ENCODE measurements at places on chromosomes 12 and 14.

DNA sequence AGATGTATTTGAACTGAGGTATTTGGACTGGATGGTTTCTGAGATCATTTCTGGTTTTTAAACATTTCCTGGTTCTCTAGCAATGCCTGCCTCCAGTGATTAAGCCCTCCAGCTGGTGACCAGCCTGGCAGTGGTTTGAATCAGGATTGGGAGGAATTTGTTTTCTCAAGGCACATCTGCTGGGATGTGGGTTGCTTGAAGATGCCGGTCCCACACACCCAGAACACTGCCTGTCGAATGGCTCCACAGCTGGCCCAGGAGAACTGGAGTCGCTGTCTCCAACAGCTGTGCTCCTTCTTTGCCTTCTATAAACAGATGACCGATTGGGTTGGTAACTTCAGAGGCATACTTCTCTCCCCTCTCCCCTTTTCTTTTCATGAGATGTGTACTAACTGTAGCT, 258.0 kb upstream of the DDHD1 start:
- no peak for DNase-seq

- no peak for DNase-seq
These were observed 36.3 kb upstream of the STK38L start for GRCh38 chr12:27207615-27208413.

DNA sequence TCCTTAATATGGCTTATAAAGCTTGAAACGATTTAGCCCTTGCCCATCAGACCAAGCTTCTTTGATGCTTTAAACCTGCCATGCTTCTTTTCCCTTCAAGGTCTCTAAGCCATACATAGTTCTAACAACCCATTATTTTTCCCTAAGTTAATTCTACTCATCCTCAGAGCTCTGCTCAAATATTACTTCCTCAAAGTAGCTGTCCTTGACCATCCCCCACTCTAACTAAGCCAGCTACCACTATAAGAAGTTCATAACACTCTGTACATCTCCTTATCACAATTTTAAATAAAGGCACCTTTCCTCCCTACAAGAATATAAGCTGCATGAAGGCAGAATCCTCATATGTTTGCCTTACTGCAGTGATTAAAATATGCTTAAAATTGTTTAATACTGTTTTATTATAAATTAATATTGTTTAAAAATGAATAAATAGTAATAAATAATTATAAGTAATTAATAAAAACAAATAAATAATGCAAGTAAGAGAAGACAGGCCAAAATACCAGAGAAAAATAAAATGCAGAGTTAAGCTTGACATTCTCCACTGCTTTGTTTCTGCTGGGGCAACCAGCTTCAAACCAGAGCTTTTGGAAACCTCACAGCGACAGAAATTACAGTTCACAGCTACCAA, 76.8 kb downstream of the NUMB start:
- no peak for DNase-seq

GRCh38 chr14:74611650-74612349, at the start of gene LTBP2:
LTBP2 (minus strand) TSS chr14:74612237; CDS start chr14:74611944, 293 bp downstream.
- no peak for DNase-seq

GRCh38 chr12:57110104-57111030, 795 bp downstream of the STAT6 start:
- DNase-seq: peak; percentile 39

- no peak for DNase-seq
These were observed 2.8 kb upstream of the EML1 start for GRCh38 chr14:99790201-99790977.

DNA sequence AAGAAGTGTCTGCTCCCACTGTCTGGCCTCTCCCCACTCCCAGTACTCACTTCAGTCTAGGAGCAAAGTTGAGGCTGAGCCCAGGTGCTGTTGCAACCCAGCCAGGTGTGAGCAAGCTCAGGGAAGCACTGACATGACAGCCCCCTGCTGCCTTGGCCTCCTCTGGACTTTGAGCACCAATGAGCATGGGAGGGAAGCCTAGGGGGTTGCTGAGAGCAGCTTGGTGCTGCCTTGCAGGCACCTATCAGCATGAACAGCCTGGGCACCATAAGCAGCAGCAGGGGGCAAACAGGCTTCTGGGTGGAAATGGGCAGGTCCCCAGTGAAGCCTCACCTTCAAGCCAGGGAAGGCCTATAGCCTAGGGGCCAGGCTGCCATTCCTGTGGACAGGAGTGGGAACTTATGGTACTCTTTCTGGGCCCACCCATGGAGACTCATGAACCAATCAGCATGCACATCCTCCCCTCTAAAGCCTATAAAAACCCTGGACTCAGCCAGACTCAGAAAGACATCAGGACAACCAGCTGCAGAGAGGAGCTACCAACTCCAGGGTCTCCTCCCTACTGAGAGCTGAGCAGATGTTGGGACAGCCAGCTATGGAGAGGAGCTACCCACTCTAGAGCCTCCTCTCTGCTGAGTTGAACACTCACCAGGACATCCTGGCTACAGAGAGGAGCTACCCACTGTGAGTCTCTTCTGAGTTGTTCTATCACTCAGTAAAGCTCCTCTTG, 49.3 kb downstream of the EGLN3 start:
- no peak for DNase-seq

DNA sequence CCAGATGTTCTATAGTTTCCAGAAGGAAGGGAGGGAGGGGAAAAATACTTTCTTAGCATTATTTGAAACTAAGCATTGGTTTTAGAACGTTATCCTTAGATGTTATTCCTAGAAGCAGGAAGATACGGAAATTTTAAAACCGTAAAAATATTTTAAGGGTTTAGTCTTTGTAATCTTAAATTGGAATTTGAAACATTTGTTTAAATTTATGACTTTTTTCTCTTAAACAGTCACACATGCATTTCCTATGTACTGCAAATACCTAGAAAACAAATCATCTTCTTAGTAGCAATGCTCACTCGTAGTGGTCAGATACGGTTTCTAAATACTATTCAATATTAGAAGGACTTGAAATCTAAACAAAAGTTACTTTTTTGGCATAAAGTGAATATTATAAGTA, 282.0 kb downstream of the ERC1 start:
- DNase-seq: no peak

DNA sequence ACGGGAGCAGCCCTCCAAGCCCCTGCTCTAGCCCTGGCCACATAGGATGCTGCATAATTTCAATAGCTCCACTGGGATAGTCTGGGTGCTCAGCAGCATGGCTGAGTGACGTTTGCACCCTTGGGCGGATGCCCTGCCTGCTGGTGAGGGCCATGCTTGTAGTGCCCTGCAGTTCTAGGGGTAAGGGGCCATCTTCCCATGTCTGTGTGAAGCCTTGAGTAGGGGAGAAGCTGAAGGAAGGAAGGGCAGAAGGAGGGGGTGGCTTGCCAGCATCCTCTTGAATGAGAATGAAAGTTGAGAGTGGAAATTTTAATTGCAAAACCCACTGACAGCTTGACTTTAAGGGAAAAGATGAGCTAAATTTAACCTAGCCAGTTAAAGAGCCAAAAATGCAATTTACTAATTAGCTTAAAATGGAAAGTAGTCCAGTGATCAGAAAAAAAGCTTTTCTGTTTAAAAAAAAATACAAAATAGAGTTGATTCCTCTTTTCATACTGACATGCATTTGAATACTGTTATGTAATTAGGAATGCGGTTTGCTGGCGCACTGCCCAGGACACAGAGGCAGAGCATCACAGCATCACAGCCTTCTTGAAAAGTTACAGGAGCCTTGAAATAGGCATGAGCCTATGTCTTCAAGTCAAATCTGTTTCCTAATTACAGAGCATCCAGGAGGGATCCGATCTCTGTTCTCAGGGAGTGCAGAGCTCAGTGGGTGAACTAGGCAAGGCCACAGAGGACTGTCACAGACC, 18.5 kb upstream of the EML1 start:
- peak; percentile 40 for DNase-seq

GRCh38 chr12:123576611-123577010, 7.7 kb upstream of the TMED2 start:
- DNase-seq: no peak

DNA sequence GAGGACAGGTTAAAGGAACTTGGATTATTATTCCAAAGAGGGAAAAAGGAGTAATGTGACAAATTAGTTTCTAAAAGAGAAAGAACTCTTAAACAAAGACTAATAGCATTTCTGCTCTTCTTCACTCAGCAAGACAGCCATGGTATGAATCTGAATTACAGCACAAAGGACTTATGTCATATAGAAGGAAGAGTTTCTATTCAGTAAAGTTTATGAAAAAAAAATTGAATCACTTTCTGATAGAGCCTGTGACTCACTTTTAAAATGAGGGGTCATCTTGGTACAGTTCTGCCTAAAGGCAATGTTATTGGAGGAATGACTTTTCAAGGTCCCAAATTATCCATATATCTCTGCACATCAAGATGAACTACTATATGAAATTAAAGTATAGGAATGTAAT, 101.7 kb downstream of the DUSP6 start:
- no peak for DNase-seq

GRCh38 chr14:76086636-76087035, 65.1 kb upstream of the GPATCH2L start:
- no peak for DNase-seq

DNA sequence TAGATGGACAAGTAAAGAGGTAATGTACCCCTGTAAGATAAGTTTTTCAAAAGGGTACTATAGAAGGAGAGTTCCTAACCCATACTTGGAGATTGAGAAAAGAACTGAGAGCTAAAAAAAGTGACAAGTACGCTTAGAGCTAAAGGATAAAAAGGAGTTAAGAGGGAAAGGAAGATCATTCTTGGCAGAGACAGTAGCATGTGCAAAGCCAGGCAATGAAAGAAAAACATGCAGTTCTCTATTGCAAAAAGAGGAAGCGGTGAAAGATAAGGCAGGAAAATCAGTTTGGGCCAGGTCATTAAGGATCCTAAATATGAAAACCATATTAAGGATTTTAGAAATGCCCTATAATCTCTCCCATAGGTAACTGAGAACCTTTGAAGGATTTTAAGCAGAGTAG, 500.4 kb upstream of the GARIN6 start:
- DNase-seq: no peak

GRCh38 chr12:70936203-70936813, 15.8 kb upstream of the PTPRR start:
- DNase-seq: no peak

- DNase-seq: no peak
These were observed 45.4 kb downstream of the CLMN start for GRCh38 chr14:95274279-95274678.

GRCh38 chr12:53516758-53517455, 9.6 kb upstream of the NPFF start:
- DNase-seq: no peak

DNA sequence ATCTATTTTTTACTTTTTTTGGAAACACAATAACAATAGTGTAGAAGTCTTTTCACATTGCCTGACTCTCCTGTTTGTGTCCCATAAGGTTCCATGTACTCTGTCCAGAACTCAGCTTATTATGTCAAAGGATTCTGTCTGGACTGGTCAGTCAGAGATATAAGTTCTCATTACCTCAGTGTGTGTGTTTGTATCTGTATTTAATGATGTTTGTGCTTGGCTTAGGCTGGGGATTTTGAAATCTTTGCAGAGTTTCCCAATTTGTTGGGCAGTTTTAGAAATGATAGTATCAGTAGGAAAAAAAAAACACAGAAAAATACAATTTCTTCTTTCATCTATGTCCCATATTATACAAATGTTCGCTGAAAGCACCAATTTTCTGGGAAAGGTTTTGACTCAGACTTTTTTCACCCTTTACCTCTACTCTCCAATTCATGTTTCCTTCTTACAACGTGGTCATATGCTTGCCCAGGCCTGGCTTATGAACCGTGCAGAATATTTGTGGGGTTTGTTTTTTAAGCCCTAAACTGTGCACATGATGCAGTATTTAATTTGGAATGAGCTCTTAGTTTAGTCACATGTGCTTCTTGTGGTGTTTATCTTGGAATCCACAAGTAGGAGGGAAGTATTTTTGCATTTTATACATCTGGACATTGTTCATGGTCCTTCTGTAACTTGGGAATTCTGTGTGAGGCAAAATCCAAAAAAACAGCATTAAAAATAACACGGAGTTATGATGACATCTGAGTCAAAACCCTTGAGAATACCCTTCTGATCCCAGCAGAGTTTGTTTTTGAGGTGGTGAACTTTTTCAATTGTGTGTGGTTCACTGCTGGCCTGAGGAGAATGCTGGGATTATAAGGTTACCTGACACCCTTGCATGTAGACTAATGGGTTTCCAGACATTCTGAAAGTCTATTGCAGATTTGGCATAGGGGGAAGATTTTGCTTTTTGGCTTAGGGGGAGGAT, 121.2 kb downstream of the RAD51B start:
- no peak for DNase-seq

DNA sequence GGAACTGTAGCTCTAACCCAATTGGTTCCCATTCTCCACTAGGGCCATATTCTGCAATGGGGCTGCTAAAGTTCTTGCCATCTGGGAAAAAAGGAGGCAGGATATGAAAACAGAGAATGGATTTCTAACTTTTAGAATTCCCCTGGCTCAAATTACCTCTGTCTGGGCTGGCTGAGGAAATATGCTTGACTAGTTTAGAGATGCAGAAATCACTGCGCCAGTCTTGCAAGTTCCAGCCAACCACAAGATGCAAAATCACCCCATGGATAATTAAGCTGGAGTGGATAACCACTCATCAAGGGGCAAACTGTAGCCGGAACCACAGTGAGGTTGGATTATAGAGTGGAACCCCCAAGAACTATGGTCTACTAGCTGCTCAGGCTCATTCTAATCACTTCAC, 126.3 kb downstream of the RALGAPA1 start:
- DNase-seq: no peak

DNA sequence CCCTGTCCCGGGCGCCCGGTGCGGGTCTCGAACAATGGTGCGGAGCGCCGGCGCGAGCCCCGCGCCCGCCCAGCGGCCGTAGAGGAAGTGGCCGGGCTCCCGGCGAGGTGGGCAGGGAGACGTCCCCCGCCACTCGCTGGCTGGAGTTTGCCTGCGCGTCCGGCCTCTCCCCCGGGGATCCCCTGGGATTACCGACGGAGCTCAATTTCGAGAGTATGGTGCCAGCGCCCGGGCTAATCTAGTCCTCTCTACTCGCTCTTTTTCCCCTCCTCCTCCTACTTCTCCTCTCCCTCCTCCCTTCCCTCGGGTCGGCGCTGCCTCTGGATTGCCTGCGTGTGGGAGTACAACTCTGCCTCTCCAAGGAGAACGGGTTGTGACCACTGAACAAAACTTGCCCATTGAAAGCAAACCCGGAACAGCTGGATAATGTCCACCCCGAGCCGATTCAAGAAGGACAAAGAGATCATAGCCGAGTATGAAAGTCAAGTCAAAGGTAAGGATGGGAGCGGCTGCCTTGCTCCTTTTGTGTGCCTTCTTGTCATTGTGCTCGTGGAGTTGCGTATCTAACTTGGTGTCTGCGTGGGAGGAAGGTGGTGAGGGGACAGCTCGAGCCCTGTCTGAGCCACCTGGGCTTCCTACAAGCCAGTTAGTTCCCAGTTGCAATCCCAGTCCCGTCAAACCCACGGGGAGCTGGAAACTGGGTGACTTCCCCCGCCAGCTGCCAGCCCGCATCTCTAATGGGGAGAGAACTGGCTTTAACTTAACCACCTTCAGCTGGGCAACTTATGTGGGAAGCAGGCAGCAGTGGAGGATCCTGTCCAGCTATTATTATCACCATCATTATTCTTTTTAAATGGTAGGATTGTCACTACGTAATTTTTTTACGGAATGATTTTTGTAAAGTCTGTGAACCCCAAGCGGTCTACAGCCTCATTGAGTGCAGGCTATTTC, at the start of gene SRGAP1:
SRGAP1 (plus strand) TSS at position 310 of the 951 bp plus-strand sequence; CDS start at position 427, 117 bp downstream.
- DNase-seq: peak; percentile 32

GRCh38 chr14:21231020-21231652, 38.1 kb downstream of the HNRNPC start:
- DNase-seq: no peak

- no peak for DNase-seq
These were observed 15.5 kb downstream of the TRMT5 start for GRCh38 chr14:60965402-60965801.
